Ammon's horn (tissue), 1 donor: ENCODE measurements at places on chromosomes 11 and 22.
A peak's percentile ranks its signal among the peaks of the same experiment; 100 is the strongest.

GRCh38 chr11:91173701-91174100 lies 950.9 kb upstream of the CHORDC1 start:
- no peak for DNase-seq

DNA sequence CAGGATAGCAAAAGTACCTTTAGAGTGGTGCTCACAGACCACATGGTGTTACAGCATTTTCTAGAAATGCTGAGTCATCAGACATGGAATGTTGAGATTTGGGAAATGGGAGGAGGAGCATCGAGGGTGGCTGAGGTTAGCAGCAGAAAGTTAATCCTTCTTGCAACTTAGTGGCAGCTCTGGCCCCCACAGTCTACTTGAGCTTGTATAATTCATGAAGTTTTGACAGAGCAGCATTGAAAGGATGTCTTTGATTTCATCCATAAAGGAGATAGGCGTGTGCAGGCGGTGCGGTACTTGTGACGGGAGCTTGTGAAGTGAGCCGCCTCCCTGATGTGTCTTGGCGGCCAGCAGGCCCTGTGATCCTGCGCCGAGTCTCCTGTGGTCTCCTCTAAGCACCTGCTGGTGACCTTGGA lies 330.5 kb downstream of the TBC1D22A start:
- no peak for DNase-seq

DNA sequence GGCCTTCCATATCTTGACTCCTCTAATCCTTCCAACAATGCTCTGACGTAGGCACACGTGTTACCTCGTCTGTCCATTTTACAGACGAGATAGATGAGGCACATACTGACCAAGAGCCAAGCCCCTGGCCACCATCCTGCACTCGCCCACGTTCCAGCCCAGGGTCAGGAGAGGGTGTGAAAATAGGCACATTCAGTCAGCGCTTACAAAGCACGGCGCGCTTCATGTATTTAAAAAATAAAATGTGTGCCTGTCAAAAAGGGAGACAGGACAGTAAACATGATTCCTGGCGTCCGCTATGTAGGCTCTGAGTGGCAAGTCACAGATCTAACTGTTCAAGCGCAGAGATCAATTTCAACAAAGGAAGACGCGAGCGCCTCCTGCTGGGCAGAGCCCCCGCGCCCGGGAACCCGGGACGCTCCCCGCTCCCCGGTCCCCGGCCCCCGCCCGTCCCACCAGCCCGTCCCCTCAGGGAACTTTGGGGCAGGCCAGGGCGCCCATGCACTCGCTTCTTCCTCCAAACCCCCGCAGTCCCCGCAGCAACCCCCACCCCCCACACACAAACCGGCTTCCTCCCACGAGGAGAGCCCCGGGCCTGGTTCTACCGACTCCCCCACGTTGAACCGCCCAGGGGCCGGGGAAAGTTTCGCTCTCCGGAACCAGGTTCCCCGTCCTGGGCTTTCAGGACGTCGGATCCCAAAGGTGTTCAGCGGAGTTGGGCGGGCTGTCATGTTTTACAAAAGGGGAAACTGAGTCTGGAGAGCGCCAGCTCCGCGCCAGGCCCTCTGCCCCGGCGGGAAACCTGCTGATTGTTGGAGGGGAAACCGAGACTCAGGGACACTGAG lies 10.4 kb upstream of the C1QTNF6 start:
- peak; percentile 72 for DNase-seq

DNA sequence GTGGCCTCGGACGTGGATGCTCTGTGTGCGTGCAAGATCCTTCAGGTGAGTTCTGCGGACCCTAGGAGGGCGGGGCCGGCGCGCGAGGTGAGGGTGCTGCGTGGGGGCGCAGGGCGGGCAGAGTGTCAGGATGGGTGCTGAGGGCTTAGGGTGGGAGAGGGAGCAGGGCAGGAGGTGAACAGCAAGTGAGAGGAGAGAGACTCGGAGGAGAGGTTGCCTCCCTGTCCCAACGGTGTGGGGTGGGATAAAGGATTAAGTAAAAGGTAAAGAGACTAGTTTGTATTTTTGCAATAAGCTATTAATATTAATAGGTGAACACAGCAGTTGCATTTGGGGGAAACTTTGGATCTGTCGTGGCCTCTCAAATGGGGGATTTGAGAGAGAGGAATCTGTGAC lies 451 bp downstream of the CDC45 start:
- DNase-seq, result no peak

DNA sequence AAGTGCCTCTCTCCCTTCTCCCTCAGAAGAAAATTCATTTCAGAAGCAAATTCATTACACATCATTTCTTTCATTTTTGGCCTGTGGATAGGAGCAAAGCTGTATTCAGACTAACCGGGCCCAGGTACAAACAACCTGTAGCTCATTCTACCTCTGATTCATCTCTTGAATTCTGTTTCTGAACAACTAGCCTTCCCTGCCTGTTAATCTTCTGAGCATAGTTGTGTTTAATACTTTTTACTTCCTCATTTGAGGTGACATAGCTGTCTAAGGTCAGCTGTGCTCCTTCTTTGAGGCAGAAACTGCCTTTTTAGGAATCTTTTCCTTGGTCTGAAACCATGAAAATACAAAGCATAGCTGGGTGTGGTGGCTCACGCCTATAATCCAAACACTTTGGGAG lies 12.6 kb upstream of the IL18BP start:
- DNase-seq, result no peak

GRCh38 chr11:47659276-47659675 lies 16.9 kb upstream of the MTCH2 start:
- no peak for DNase-seq
